ENCODE measurements at places on chromosomes 13 and 19. TPM values are rescaled to one million over a fixed set of nuclear protein-coding genes. Genes with fewer than 3 reads are reported as not detected.

Gene MEIOSIN
- total RNA-seq = not detected

Gene ZAR1L
- not detected for total RNA-seq

Gene NKPD1
- 0.54 TPM for total RNA-seq

Gene CYP4F11
- total RNA-seq = not detected

Gene SACS
- 19.2 TPM for total RNA-seq

Gene PLPPR2
- 18.9 TPM for total RNA-seq

Gene EBI3
- 0.68 TPM for total RNA-seq

Gene SIGLEC7
- total RNA-seq = not detected

Gene GFY
- total RNA-seq = not detected

Gene S1PR4
- not detected for total RNA-seq

Gene WDR83
- total RNA-seq = 13.6 TPM

Gene ALOX5AP
- total RNA-seq = 0.25 TPM

Gene KIR3DL1
- not detected for total RNA-seq

Gene DIAPH3
- total RNA-seq = 16.5 TPM

- DNase-seq = peak; percentile 63
Measured at GRCh38 chr13:111204438-111205177, 89.5 kb downstream of the ARHGEF7 start.

GRCh38 chr13:111514610-111515306, 194.3 kb downstream of the TEX29 start:
- no peak for DNase-seq

DNA sequence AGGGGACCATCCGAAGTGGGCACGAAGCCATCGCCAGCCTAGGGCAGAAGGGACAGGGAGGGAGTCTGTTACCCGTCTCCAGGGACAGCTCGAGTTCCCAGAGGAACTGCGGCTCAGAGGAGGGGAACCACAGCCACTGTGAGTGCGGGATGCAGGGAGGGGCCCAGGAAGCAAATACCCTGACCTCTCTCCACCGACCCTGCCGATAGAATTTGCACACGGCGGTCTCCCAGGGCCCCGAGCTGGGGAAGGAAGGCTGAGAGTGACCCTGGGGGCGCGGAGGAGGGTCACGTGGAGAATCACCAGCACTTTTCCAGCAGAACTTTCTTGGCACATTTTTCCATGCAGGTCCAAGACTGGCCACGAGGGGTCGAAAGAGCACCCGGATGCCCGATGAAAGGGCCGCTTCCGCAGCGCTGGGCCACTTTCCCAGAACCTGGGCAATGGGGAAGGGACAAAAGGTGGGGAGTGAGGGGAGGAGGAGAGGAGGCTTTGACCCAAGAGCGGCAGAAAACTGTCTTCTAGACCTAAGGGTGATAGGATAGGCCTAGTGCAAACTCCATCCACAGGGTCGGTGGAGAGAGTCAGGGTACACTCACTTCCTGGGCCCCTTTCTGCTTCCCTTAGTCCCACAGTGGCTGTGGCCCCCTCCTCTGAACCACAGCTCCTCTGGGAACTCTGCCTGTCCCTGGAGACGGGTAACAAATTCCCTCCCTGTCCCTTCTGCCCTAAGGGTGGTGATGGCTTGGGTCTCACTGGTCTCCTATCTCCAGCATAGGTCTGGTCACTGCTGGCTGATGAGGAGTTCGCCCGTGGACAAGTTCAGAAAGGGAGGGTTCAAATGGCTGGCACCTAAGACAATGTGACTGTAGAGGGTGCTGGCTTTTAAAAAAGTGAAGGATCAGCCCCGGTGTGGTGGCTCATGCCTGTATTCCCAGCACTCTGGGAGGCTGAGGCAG, 5.3 kb upstream of the GPR4 start:
- peak; percentile 79 for DNase-seq

- no peak for DNase-seq
Measured at GRCh38 chr13:37918751-37919150, 49.2 kb upstream of the TRPC4 start.

DNA sequence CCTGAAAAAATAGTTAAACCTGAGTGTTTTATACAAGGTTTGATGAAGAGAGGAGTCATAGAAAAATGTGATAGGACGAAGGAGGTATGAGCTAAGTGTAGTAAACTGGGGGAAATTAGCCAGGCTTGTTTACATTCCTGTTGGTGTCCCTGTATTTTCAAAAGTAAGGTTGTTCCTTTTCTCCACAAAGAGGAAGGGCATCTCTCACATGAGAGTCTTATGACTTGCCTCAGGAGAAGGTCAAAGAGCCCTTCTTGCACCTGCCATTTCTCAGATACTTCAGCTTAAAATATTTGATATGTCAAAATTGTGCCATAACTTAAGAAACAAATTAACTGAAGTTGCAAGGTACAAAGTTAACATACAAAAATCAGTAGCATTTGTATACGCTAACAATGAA, 3.6 kb upstream of the N4BP2L2 start:
- DNase-seq = no peak

- no peak for DNase-seq
Measured at GRCh38 chr13:41099986-41100385, 32.6 kb downstream of the KBTBD6 start.

- DNase-seq = no peak
Measured at GRCh38 chr13:41597348-41598041, 140.1 kb downstream of the RGCC start.

GRCh38 chr19:18435842-18436670, 1.9 kb downstream of the ISYNA1 start:
- DNase-seq = no peak

- DNase-seq = no peak
Measured at GRCh38 chr13:66532146-66532545, 698.0 kb downstream of the PCDH9 start.

DNA sequence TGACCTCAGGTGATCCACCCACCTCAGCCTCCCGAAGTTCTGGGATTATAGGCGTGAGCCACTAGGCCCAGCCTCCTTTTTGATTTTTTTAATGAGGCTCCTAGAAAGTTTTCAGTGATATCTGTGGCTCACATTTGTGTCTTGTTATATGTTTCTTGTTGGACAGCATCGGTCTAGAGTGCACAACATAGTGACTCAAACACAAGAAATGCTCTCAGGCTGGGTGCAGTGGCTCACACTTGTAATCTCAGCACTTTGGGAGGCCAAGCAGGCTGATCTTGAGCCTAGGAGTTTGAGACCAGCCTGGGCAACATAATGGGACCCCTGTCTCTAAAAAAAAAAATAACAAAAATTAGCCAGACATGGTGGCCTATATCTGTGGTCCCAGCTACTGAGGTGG, 8.2 kb downstream of the PHF11 start:
- DNase-seq = no peak

GRCh38 chr13:65725006-65725405, 1505.1 kb downstream of the PCDH9 start:
- DNase-seq = no peak

GRCh38 chr19:34128558-34129250, 43.6 kb upstream of the LSM14A start:
- DNase-seq = no peak

DNA sequence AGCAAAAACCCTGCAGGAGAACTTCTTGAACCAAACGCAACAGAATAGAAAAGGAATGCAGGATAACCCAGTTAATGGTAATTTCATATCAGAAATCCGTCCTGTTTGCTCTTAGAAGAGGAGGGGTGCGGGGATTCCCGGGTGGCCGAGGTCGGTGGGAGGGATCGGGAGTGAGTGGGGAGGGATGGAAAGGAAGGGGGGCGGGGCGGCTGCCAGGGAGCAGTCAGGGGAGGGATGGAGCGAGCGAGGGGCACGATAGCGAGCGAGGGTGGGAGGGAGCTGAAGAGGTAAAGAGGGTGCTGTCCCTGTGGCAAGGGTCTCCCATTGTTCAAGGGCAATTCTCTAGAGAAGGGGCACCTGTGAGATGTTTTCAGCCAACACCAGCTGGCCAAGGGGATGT, 26.5 kb downstream of the CD177 start:
- DNase-seq = no peak

GRCh38 chr13:44131069-44131614, 242.5 kb upstream of the SERP2 start:
- DNase-seq = no peak

DNA sequence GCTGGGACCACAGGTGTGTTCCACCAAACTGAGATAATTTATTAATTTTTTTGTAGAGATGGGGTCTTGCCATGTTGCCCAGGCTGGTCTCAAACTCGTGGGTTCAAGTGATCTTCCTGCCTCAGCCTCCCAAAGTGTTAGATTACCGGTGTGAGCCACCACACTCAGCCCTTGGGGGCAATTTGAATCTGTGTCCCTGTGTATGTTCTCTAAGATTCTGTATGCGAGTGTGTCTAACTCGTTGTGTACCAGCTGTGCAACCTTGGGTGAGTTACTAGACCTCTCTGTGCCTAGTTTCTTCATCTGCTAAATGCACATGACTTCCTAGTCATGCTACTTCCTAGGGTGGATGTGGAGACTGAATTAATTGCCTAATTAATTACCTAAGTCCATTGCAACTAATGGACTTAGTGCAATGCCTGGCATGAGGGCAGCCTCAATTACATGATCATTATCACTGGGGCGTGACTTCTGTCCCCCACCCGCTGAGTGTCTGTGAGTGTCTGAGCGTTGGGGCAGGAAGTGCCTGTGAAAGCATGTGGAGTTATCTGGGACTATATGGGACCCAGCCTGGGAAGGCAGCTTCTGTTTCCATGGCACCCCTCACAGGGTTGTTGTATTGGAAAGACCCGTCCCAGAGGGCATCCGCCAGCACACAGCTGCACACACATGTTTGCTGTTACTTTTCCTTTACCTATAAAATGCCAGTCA, 1.8 kb upstream of the NCCRP1 start:
- DNase-seq = no peak

DNA sequence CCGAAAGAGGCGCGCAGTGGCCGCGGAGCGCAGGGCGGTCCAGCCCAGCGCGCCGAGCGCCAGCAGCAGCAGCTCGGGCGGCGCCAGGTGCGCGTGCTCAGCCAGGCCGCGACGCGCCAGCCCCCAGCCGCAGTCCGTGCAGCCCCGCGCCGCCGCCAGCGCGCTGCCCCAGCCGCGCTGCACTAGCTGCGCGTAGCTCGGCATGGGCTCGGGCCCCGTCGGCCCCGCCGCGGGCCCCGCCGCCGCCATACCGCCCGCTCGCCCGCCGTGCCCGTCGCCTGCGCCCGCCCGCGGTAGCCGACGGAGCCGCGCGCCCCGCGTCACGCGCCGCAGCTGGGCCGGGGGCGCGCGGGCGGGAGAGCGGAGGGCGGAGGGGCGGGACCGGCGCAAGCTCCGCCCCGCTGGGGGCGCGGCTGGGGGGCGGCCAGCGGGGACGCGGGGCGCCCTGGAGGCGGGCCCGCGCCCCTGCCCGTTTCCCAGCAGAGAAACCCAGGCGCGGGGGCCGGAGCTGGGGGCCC, at the start of gene CERS1:
Gene CERS1 (minus strand): TSS at position 335 of the 518 bp plus-strand sequence. CDS start 86 bp downstream, at position 249.
- DNase-seq = peak; percentile 57

- DNase-seq = no peak
Measured at GRCh38 chr19:56261145-56261544, 11.4 kb upstream of the EDDM13 start.

- no peak for DNase-seq
Measured at GRCh38 chr13:38902551-38902950, 88.1 kb downstream of the STOML3 start.

DNA sequence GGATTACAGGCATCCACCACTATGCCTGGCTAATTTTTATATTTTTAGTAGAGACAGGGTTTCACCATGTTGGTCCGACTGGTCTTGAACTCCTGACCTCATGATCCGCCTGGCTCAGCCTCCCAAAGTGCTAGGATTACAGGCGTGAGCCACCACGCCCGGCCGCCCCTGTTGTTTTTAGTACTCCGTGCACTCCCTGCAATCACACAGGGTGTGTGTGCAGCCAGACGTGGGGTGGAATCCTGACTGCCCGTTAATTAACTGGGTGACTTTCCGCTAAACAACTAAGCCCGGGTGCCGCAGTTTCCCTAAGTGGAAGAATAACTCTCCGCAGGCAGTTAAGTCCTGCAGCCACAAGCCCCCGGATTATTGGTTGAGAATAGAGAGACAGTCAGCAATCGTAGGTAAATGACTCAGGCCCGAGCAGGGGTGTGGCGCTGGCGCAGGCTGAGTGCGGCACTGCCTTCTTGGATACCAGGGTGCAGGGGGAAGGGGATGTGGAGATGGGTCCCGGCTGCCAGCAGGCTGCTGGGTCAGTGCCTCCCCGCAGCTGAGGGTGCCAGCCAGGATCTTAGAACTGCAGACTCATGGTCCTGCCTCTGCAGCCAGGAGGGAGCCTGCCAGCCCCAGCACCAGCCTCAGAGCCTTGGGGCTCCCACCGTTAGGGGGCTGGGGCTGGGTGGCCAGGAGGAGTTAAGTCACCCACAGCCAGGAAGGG, 6.1 kb upstream of the FXYD3 start:
- no peak for DNase-seq

GRCh38 chr19:50712833-50713232, 6.8 kb downstream of the SHANK1 start:
- DNase-seq = no peak

DNA sequence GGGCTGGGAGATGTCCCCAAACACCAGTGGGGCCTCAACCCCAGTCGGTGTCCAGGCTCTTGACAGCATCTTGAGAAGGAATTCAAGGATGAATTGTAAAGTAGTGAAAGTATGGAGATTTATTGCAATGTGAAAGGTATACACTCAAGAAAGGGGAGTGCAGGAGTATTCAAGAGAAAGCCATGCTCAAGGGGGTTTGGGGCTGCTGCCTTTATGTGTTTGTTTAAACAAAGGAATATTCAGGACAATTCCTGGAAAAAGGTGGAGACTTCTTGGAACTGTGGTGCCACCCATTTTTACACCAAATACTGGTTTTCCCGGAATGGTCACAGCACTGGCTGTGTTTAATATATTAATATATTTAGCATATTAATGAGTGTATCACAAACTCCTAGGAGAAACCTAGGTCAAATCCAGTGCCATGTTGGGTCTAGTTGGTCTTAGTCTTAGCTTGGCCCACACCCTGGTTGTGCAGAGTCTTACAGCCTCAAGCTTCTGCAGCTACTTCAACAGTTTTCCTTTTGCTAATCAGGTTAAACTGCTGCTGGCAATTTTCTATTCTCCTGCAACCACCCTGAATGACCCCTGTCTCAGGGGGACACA, 138.5 kb upstream of the TMTC4 start:
- no peak for DNase-seq

DNA sequence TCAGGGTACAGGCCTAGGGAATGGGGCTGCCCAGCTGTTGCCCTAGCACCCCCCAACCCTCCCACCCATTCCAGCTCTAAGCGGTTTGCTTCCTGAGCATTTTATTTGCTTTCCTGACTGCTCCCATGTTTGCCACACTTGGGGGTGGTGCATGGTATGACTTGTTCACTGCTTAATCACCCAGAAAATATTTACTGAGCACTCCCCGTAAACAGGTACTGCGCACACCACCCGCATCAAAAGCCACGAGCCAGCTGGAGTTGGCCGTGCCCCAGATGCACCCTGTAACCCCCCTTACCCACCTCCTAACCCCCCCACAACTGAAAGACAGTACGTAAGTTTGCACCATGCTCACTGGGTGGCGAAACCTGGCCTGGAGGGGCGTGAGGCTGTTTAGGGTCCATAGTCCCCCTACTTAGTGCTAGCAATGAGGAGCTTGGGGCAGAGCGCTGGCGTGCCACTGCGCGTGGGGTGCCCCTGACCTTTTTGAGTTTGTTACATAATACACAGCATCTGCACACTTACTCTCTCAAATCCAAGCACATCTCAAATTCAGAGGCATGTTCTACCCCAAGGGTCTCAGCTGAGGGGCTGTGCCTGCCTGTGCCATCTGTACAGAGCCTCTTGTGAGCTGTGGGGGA, 29.8 kb downstream of the DPF1 start:
- DNase-seq = no peak

GRCh38 chr19:57078802-57079201, 41.0 kb upstream of the USP29 start:
- DNase-seq = no peak

Measured in mesothelial cell of epicardium (in vitro differentiated cells).